SK-N-SH (cell line): ENCODE measurements at places on chromosomes 12 and 14. TPM values are rescaled to one million over a fixed set of nuclear protein-coding genes. Genes with fewer than 3 reads are reported as not detected.
A peak's percentile ranks its signal among the peaks of the same experiment; 100 is the strongest.

DNA sequence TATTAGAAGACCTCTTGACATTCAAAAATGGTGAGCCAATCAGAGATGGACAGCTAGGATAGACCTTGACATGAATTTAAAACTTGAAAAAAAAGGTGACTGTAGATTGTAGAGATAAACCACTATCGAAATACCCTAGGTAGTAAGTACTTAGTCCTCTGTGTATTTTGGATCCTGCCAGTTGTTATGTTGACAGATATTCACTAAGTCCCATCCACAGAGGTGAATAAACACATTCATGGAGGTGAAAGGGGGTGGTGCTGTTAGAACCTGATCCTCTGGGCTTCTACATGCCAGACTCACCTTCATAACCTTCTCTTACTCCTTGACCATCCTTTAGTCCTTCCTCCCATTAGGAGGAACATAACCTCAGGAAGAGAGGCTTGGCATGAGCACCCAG is 72.3 kb downstream of the OTX2 start:
- no peaks in the 10 kb centered on the region; the same call in 1 of the 2 replicates for H3K27me3 ChIP-seq
- H3K27ac ChIP-seq: no peak overlapping the region
- DNase-seq: no peak
- no peaks in the 10 kb centered on the region for H3K4me1 ChIP-seq
- H3K36me3 ChIP-seq: no peaks in the 10 kb centered on the region

DNA sequence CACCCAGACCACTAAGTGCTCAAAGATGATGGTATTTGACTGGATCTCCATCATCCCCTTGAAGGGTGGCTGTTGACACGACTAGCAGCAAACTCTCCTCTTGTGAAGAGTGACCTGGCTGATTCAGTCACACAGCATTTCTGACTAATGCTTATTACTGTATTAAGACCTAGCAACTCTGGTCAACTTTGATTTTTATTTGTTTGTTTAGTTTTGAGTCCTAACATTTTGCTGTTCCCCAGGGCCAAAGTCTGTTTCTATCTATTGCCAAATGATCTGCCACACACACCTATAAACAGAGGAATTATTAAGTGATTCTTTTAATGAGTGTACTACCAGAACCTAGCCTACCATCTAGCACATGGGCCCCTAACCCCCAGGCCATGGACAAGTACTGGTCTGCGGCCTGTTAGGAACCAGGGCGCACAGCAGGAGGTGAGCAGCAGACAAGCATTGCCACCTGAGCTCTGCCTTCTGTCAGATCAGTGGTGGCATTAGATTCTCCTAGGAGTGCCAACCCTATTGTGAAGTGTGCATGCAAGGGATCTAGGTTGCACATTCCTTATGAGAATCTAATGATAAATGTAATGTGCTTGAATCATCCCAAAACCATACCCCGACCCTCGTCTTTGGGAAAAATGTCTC is 120.0 kb downstream of the RPS6KA5 start:
- no peak overlapping the region for H3K27ac ChIP-seq
- no peak for DNase-seq
- no peaks in the 10 kb centered on the region for H3K27me3 ChIP-seq
- H3K36me3 ChIP-seq: no peaks in the 10 kb centered on the region; the same call in 1 of the 2 replicates

DNA sequence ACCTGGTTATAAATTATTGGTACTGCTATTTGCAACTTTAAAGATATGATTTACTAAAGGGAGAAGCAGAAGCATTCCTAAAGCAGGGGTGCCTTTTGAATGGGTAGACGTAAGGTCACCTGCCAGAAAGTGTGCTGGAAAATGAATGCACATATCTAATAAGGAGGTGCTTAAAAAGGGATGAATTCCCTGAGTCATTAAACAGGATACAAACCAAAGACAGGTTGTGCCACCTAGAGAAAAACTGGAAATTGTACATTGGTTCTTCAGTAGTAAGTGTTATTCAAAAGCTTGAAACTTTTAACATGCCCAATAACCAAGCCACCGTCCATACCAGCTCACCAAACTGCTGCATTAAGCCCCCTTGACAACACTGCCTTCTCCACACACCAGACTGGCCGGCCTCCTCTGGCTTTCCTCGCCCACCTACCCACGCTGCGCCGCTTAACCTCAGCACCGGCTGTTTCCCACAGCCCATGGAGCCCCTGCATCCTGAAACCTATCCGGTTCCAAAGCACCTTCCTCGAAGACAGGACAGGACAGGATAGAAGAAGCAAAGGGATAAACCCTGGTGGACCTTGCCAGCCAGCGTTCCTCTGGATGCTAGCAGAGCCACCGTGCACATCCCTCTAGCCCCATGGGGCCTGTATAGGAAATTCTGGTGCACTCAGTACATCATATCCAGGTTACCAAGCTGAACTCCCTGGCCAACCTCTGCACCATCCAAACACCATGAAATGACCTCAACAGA is 201.5 kb upstream of the CAND1 start:
- H3K36me3 ChIP-seq: no peaks in the 10 kb centered on the region
- peak; percentile 1 for DNase-seq
- H3K4me1 ChIP-seq: no peaks in the 10 kb centered on the region
- H3K4me3 ChIP-seq: no peak overlapping the region
- H3K27ac ChIP-seq: no peak overlapping the region

DNA sequence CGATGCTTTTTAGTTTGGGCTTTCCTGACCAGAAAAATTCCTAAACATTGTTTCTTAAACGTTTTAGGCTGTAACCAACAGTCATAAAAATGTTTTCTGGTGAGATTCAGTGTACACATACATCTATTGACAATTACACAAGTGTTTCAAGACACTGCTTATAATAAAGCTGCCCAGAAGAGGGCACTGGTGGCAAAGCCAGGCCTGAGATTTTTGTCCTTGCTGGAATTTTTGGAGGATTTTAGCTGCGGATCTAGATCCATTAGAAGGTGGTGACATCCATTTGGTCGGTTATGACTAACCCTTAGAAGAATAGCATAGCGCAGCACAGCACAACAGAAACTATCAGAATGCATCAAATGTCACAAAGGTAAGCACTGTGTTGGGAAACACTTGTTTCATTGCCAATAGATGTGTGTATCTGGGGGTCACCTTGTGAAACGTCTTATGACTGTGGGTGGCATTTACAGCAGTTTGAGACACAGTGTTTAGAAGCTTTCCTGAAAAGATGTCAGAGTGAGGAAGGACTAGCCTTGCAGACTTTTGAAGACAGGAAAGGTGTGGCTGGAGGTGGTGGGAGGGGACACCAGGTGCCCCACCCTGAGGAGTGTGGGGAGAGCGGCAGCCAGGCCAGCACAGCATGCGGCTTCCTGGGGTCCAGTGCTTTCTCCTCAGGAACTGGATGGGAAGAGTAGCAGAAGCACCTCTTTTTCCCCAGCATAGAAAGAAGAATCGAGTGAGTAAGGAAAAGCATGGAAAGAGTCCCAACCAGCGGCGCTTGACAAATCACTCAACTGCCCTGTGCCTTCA is 54.7 kb upstream of the FKBP4 start:
- H3K27ac ChIP-seq: no peak overlapping the region
- peaks cover 22% of the 10 kb centered on the region for H3K27me3 ChIP-seq
- no peaks in the 10 kb centered on the region for H3K4me1 ChIP-seq

DNA sequence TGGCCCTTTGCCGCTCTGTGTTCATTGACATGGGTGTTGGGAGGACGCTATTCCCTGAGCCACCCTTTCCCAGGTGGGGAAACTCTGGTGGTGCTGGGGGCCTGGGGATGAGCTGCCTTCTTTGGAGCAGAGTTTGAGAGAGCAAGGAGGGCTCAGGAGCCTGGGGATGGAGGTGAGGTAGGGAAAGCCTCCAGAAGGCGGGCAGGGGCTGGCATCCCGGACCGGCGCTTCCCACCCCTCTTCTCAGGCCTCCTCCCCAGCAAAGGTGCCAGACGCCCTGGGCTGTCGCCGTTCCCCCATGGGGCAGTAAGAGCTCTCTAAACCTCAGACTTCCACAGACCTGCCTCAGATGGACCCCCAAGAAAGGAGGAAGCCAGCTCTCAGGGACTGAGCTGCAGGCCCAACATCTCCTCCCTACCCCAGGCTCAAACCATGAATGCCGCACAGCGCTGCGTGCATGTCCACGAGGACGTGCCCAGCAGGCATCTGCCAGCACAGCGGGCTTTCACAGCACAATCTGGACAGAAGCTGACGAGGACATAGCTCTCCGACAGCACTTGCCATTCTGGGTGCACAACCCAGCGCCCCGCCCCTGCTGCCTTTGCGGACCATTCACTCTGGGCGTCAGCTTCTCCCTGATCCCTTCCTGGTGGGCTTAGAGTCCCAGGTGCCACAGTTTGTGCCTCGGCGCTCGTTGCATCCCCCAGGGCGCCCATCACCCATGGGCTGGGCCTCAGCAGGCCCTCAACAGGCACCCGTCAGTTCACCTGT is 14.9 kb upstream of the TTC7B start:
- DNase-seq: no peak
- peaks cover 9% of the 10 kb centered on the region; the same call in 1 of the 2 replicates for H3K4me1 ChIP-seq
- no peak overlapping the region for H3K4me3 ChIP-seq
- no peak overlapping the region for H3K27ac ChIP-seq
- H3K36me3 ChIP-seq: no peaks in the 10 kb centered on the region

DNA sequence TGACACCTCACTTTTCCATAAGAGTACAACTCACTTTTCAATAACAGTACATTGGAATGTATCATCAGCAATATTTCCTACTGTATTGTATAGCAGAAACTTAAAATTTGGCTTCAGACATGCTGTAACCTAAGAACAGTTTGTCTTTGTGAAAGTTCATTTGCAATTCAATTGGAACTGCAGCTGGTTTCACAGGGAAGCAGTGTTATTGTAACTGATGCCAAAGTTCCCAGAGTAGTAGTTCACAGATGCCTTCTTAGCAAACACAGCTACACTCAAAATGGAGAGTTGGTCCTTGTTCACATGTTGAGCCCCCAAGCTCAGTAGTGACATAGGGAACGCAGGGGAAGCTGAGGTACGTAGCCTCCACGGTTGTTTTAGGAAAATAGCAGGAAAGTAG is 23.3 kb downstream of the PPP1R36 start:
- no peak overlapping the region for H3K4me3 ChIP-seq
- DNase-seq: no peak
- H3K4me1 ChIP-seq: peaks cover 2% of the 10 kb centered on the region; the same call in 1 of the 2 replicates
- no peaks in the 10 kb centered on the region for H3K36me3 ChIP-seq

DNA sequence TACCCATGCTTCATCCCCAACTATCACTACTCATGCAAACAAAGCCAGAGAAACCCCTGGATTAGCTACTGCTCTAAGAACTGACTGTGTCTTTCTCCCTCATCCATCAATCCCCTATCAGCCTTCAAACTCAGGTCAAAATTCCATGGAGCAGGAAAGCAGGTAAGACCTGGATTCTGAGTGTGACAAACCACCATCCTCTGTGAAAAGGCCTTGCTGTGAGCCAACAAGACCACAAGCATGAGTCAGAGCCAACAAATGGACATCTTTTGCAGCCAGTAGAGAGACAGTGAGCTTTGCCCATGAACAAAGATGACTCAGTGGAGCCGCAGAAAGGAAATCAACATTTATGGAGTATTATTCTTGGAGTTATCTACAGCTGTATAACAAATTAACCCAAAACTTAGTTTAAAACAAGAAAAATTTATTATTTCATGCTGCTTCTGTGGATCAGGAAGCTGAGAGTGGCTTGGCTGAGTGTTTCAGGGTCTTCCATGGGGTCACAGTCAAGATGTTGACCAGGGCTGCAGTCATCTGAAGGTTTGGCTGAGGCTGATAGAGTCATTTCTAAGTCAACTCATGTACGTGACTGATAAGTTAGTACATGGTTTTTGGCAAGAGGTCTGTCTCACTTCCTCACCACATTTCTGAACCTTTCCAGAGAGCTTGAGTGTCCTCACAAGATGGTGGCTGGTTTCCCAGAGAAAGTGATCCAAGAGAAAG is 61.1 kb downstream of the PITPNM2 start:
- H3K4me1 ChIP-seq: peaks cover 16% of the 10 kb centered on the region
- H3K36me3 ChIP-seq: no peaks in the 10 kb centered on the region
- H3K27ac ChIP-seq: peak overlapping the region; percentile 84
- H3K27me3 ChIP-seq: no peaks in the 10 kb centered on the region
- no peak for DNase-seq

DNA sequence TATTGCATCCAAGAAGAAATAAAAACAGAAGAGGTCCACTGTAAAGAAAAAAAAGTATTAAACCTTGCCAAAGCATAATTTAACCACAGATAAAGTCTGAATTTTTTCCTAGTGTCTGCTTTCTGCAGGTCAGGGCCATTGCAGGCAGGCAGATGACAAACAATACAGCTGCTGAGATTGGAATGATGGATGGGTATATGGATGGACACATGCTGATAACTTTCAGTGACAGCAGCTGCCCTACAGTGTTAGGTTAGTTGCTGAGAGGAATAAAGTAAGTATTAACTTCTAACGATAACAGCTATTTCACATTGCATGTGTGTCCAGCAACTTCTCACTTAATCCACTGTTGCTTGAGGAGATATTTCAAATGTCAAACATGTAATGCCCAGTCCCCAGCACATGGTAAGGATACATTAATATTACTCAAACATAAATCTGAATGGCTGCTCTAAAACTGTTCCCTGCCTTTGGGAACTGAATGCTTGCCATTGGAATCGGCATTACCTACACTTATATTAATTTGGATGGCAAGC is 515.3 kb downstream of the RMST start:
- H3K4me3 ChIP-seq: no peak overlapping the region
- no peaks in the 10 kb centered on the region for H3K36me3 ChIP-seq

- no peak overlapping the region for H3K27ac ChIP-seq
- H3K4me3 ChIP-seq: no peak overlapping the region
- no peaks in the 10 kb centered on the region for H3K27me3 ChIP-seq
- H3K4me1 ChIP-seq: no peaks in the 10 kb centered on the region
Measured at GRCh38 chr14:80324649-80325048, 113.3 kb upstream of the DIO2 start.

DNA sequence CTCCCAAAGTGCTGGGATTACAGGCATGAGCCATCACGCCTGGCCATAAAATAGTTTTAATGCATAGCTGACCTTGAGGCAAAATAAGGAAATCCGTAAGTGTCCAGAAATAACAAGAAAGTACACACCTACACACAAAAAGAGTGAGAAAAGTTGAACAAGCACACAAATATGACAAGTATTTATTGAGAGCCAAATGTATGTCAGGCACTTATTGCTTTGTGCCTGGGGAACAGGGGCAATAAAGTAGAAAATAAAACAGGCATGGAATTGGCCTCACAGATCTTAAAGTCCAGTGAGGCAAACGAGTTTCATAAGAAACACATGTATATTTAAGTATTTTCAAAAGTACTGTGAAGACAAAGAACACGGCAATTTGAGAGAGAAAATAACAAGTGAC is 103.7 kb downstream of the ERGIC2 start:
- DNase-seq: no peak
- H3K4me3 ChIP-seq: no peak overlapping the region
- H3K4me1 ChIP-seq: peaks cover 7% of the 10 kb centered on the region
- H3K27me3 ChIP-seq: no peaks in the 10 kb centered on the region
- H3K27ac ChIP-seq: no peak overlapping the region

The TAS2R7 gene
- polyA plus RNA-seq: not detected in 2 replicates

The KCNA5 gene
- not detected in 2 replicates for polyA plus RNA-seq

The SLC17A8 gene
- 0.11 TPM in 1 of 2 replicates, not detected in the other for polyA plus RNA-seq
